Activated T-cell treated with anti-CD3 and anti-CD28 coated beads, Interleukin-2, amount 50 U/mL, for 24 hours (primary cell): ENCODE measurements at places on chromosomes 4 and X.

DNA sequence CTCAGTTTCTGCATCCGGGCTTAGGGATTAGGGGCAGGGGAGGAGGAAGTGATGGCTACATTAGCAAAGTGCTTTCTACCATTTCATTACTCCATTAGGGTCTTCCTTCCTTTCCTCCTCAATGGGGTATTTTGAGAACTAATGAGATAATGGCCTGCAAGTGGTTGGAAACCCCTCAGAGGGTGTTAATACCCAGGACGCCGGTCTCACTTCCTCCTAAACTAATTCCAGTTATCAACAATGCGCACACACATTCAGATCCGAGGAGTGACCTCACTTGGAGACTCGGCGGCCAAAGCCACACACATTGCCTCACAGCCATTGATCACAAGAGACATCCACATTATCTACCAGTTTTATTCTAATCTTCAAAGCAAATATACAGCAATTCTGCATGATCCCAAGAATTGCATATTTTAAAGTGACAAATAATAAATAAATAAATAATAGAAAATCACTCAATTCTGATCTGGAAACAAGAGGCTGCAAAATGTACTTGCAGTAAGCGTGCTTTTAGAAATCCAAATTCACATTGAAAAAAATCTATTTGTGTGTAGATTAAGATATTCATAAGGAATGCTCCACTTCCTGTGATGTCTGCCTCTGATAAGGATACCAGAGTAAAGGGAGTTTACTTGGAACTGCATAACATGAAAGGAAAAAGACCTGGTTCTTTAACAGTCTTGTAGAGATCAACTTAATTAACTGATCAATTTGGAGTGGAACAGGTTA, 329.1 kb downstream of the FBXW7 start:
- no peak for DNase-seq

DNA sequence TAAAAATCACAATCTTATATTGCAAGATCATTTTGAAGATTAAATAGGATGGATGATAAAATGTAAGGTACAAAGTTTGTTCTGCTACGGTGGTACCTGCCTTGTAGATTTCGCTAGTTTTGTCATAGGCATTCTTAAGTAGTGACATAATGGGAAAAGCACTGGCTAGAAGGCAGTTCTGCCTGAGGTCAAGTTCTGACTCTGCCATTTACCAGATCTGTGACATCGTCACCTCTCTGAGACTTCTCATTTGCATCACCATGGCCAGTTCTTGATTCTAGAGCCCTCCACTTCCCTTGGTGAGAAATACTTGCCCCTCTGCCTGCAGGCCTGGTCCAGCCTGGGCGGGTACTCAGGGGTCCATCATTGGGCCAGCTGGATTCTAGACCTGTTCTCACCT, 85.2 kb downstream of the HS3ST1 start:
- no peak for DNase-seq

DNA sequence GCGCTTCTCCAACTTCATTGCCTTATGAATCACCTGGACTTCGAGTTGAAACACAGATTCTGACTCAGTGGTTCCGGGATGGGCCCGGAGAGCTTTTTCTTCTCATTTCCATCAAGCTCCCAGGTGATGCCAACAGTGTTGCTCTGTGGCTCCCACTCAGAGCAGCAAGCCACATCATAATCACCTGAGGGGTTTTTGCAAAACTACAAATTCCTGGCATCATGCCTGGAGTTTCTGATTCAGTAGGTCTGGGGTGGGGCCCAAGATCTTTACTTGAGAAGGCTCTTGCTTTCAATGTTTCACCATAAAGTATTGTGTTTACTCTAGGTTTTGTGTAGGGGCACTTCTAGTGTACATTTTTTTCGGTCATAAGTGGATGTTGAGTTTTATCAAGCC, 7.0 kb downstream of the MTM1 start:
- DNase-seq, result peak; percentile 64

GRCh38 chr4:40305328-40306170, 29.6 kb upstream of the CHRNA9 start:
- DNase-seq, result peak; percentile 69

DNA sequence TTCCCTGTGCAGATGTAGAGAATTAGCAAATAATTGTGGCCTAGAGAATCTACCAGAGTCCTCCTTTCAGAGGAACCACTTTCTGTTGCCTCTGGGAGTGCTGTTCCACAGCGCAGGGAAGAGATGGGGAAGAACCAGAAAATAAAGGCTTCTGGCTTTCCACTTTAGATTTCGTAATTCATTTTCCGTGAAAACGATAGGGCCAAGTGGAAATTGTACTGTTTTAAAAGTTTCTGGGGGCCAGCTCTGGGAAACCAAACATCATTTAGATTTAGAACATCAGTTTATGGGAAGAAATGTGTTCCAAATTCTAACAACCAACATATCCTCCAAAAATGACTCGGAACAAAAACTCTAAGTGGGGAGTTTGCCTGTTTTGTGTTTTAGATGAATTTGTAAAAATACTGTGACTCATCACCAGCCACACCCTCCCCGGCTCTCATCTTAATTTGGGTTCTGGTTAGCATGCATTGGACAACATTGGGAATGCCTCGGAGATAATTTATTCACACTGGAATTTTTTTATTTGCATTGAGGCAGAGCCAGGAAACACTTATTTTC, 65.2 kb upstream of the LNX1 start:
- DNase-seq, result no peak

GRCh38 chrX:63283348-63283747, 67.8 kb downstream of the SPIN4 start:
- DNase-seq, result no peak

DNA sequence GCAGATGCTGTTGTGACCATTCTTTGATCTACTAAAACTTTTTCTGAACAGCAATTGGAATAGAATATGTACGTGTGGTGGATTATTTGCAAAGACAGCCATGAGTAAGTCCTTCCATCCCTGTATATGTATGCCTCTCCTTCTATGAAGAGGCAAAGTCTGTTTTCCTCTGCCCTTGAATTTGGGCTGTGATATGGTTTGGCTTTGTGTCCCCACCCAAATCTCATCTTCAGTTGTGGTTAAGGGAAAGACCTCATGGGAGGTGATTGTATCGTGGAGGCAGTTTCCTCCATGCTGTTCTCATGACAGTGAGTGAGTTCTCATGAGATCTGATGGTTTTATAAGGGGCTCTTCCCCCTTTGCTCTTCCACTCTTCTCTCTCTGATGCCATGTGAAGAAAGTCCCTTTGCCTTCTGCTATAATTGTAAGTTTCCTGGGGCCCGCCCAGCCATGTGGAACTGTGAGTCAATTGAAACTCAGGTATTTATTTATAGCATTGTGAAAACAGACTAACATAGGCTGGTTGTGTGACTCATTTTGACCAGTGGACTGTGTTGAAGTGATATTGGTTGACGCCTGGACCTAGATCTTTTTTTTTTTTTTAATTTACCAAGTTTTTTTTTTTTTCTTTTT, 108.3 kb upstream of the CAMK2D start:
- peak; percentile 69 for DNase-seq

- no peak for DNase-seq
Measured at GRCh38 chr4:139146926-139147629, 29.9 kb downstream of the ELF2 start.

- no peak for DNase-seq
Measured at GRCh38 chrX:15336023-15336413, 695 bp upstream of the PIGA start.

DNA sequence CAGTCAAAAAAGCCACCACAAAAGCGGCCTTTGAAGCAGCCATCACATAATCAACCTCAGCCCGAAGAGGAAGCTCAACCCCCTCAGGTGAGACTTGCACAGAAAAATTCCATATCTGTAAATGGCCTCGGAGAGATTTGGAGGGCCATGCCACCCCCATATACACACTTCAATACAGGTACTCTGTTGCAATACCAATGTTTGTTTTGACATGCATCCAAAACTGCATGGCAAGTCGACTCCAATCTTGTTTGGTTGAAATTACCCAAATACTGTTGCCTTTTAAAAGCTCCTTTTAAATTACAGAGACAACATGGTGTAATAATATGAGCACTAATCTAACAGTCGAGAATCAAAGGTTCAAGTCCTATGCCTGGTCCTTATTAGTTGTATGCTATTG, 5.9 kb downstream of the ENAM start:
- DNase-seq, result no peak

DNA sequence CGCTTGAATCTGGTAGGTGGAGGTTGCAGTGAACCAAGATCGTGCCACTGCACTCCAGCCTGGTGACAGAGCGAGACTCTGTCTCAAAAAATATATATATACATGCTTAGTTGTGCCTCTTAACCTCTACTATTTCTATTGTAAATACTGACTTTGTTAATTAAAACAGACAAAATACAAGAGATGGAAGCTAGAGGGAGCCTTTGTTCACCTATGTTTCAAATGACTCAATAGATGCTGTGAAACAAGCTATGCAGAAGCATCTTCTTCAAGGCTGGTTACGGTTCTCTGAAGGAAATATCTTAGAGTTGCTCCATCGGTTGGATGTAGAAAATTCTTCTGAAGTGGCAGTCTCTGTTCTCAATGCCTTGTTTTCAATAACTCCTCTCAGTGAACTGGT, 6.2 kb downstream of the NCAPG start:
- DNase-seq, result no peak

GRCh38 chr4:74044677-74045076, 6.2 kb upstream of the CXCL3 start:
- no peak for DNase-seq

GRCh38 chrX:132631579-132632232, 142.9 kb upstream of the MBNL3 start:
- no peak for DNase-seq

- no peak for DNase-seq
Measured at GRCh38 chrX:31336419-31336818, 264.6 kb upstream of the FTHL17 start.

DNA sequence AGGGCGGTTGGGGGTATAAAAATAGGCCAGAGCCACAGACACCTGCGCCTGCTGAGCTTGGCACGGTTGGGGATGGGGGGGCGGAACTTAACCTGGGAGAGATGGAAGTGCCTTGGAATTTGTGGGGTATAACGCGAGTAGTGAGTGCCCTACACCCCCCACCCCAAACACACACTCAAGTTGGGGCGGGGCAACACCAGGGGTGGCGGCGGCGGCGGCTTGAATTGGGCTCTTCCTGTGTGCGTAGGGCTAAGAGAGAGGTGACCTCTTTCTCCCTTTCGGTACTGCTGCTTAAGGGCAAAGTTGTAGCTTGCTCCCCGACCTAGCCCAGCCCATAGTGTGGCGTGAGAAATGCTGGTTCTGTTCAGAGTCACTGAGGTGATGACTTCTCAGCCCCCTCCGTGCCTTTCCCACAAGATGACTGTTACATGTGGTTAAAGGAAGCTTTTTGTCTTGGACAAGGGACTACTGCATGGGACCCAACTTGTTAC, 839 bp downstream of the STK26 start:
- DNase-seq, result peak; percentile 68

GRCh38 chrX:154824638-154825037, 9.8 kb downstream of the SMIM9 start:
- DNase-seq, result no peak
